ENCODE measurements at places on chromosomes 1 and 21. TPM values are rescaled to one million over a fixed set of nuclear protein-coding genes. Genes with fewer than 3 reads are reported as not detected.

ATP1A4 gene
- not detected for total RNA-seq

ITGB2 gene
- 0.12 TPM for total RNA-seq

MYOG gene
- 8.9 TPM for total RNA-seq

LRRC53 gene
- not detected for total RNA-seq

PRR9 gene
- not detected for total RNA-seq

OR6F1 gene
- not detected for total RNA-seq

UCK2 gene
- 50.2 TPM for total RNA-seq

FCRL1 gene
- not detected for total RNA-seq

VHLL gene
- not detected for total RNA-seq

HSD3B1 gene
- total RNA-seq = not detected

FRRS1 gene
- total RNA-seq = 16.6 TPM

KIF21B gene
- total RNA-seq = 0.12 TPM

CNTN2 gene
- total RNA-seq = under 0.01 TPM

RGS5 gene
- 13.4 TPM for total RNA-seq

EPHB2 gene
- 10.1 TPM for total RNA-seq

MYBPHL gene
- not detected for total RNA-seq

OR14K1 gene
- total RNA-seq = not detected

CFAP126 gene
- not detected for total RNA-seq

GNB1 gene
- 83.6 TPM for total RNA-seq

PGBD5 gene
- under 0.01 TPM for total RNA-seq

SPATA45 gene
- not detected for total RNA-seq

AADACL3 gene
- total RNA-seq = not detected

FCGR3B gene
- total RNA-seq = not detected

RASAL2 gene
- 14.5 TPM for total RNA-seq

ACTL8 gene
- 1.2 TPM for total RNA-seq

CELA3B gene
- not detected for total RNA-seq

HSPB7 gene
- 2.0 TPM for total RNA-seq

SYDE2 gene
- total RNA-seq = 3.9 TPM

RIPK4 gene
- under 0.01 TPM for total RNA-seq

SERTAD4 gene
- 1.9 TPM for total RNA-seq

RGS8 gene
- total RNA-seq = not detected

UBL4B gene
- total RNA-seq = 0.51 TPM

RIMS3 gene
- 0.82 TPM for total RNA-seq

KCNJ15 gene
- total RNA-seq = not detected

ATAD3B gene
- total RNA-seq = 8.0 TPM

CFAP74 gene
- total RNA-seq = not detected

MYCL gene
- not detected for total RNA-seq

RGSL1 gene
- total RNA-seq = not detected

VAV3 gene
- total RNA-seq = not detected
